ENCODE measurements at places on chromosomes 3 and 15.
A peak's percentile ranks its signal among the peaks of the same experiment; 100 is the strongest.

GRCh38 chr3:46183330-46183729, 24.8 kb downstream of the CCR1 start:
- peak; percentile 12 for DNase-seq

GRCh38 chr15:56471440-56472069, 6.6 kb upstream of the MNS1 start:
- DNase-seq, result no peak

DNA sequence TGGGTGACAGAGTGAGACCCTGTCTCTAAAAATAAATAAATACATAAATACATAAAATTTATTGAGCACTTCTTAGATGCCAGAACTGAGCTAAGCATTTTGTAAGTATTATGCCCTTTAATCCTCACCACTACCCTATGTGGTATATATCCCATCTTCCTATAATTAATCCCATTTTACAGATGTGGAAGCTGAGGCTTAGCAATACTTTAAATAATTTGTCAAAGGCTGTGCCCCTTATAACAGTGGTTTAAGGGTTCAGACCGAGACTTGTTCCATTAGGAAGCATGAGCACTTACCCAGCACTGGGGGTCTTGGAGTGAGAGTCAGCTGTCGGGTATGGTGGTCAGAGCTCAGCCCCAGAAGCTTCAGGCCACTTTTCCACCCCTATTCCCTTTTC, 7.5 kb upstream of the CHST14 start:
- no peak for DNase-seq

DNA sequence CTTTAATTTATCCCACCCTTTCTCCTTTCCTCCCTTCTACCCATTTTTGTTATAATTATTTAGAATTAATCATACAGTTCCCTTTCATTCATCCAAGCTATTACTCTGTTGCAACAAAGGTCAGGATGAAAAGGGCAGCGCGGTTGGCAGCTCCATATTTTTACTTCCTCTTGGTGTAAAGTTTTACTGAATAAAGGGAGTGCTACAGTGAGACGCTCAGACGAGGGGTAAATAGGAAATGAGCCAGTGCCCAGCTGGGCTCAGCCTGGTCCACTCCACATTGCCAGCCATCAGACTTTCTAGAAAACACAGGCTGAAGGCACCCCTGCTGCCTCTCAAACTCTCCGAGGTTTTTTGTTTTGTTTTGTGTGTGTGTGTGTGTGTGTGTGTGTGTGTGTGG, 21.9 kb upstream of the ZBTB38 start:
- no peak for DNase-seq

GRCh38 chr3:10437272-10437994, 68.0 kb downstream of the ATP2B2 start:
- DNase-seq, result peak; percentile 73

DNA sequence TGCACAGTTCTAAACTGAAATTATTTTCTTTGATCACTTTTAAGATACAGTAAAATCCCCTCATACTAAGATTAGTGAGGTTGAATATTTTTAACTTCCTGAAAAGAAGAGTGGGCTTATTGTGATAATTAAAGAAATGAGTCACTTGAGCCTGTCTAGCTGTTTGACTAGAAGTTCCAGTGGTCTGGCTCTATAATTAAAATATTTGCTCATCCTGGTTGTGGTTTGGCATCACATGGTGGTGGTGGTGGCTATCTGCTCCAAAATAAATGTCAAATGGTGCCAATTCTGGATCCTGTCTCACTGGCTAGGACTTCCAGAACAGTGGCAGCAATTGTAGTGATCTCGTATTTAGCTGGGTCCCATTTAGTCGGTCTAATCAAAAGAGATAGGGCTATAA, 8.6 kb upstream of the TEX9 start:
- peak; percentile 24 for DNase-seq

DNA sequence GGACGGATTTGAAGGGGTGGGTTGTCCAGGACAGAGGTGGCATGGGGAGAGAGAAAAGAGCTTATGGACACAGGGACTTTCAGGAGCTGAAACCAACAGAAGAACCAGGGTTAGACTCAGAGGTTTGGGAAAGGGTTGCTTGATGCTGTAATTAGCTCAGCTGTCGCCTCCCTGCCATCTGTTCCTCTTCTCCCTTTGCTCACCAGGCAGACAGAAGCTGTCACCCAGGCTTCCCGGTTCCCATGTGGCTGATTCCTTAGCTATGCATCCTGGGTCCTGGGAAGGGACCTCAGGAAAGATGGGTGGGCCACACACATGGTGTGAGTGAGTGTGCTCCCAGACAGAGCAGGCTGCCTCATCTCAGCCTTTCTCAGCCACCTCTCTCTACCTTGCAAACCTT, 14.1 kb downstream of the PTPN23 start:
- DNase-seq, result no peak

DNA sequence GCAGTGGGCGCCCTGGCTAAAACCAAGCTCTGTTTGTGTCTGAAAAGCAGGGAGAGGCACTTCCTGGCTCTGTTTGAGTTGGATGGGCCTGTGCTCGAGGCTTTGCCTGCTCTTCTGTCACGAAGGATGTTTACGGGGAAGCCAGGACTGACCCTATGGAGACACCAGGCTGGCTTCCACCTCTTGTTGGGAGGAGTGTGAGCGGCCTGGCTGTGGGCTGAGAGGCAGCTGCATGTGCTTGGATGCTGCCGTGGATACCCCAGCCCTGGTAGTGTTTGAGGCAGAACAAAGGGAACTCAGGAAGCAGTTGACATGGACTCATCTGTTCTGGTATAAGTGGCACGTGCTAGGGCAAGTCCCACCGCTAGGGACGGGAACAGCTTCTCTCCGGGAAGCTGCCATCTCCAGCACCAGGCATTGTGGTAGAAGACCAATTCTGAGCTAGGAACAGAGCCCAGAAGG, 17.6 kb upstream of the SLC41A3 start:
- DNase-seq, result no peak

DNA sequence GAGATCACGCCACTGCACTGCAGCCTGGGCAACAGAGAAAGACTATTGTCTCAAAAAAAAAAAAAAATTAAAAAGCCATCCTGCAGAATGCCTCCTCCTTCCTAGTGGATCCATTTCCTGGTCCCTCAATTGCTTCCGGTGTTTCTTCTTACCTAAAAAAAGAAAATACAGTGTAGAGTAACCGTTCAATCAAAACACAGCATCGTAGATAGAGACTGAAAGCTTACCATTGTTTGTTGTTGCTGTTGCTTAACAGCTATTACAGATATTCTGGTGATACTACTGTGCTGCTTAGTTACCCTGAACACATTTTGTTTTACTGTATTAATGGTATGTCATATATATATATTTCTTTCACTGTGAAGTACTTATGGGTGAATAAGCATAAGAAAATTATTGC, 105.5 kb upstream of the LRRFIP2 start:
- no peak for DNase-seq

DNA sequence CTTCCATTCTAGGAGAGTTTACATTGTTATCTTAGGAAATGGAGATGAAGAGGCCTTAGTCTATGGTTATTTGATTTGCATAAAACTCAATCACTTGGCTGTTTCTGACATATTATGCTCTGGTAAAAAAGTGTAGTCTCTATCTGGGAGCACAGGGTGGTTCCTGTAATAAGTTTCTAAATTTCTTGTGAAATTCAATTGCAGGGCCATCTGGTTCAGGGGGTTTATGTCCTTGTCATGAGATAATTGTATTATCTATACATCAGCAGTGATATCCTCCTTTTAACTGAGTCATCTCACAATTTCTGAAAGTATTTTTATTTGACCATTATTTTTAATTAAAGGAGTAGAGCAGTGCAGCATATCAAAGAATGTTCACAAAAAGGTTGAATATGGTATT, 203.3 kb downstream of the MFSD1 start:
- no peak for DNase-seq

- DNase-seq, result no peak
These were observed 1041.9 kb downstream of the OTOL1 start for GRCh38 chr3:162538491-162538890.

- DNase-seq, result no peak
These were observed 17.5 kb upstream of the ARHGAP31 start for GRCh38 chr3:119276680-119277079.

DNA sequence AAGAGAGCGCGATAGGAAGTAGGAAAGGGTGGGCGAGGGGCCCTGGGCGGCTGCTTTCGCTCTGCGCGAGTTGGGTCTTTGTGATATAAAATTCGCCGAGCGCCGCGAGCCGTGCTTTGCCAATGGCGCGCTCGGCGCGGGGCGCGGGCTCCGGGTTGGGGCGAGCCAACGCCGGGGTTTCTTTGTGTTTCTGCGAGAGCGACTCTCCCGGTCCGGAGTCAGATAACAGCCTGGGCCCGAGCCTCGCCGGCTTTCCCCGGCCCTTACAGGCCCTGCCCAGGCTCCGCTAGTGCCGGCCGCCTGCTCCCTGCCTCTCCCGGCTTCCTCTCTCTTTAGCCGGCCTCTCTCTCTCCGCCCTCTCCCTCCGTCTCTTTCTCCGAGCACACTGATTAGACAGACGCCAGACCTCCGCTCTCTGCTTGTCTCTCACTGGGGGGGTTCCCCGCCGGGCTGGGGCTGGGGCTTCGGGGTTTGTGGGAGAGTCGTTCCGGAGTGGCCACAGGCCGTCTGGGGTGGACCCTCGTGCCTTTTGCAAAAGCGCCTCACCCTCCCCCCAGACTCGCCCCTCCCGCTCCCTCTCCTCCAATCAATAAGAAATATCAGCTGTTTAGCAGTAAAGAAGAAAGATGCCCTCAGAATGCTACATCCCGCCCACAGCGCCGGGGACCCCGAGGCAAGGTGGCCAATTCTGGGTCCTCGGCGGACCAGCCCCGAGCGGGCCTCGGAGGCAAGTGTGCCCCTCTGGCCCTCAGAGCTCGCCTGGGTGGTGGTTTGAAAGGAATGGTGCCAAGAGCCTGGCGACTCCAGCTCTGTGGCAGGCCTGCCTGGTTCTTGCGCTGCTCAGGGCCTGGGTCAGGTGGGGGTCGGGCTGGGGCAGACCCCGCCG, 2.9 kb downstream of the NR2F2 start:
- no peak for DNase-seq

GRCh38 chr3:176274161-176274560, 923.1 kb downstream of the TBL1XR1 start:
- no peak for DNase-seq

- DNase-seq, result no peak
These were observed 8.0 kb downstream of the MBNL1 start for GRCh38 chr3:152276681-152277080.

DNA sequence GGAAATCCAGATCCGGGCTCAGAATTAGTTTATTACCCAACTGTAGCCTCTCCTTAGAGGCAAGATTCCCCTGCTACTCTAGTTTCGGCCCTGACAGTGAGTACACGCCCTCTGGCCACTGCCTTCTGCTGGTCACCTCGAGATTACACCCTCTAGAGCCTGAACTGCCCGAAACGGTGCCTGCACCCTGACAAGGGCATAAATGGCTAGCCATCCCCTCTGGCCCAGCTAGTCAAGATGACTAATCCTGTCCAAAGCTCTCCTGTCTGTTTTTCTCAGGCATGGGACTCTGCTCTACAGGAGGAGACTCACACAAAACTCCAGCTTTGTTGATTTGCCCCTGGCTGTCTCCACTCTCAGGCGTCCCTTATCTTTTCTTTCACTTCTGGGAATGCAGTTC, 150.5 kb upstream of the UBE2E2 start:
- DNase-seq, result no peak

DNA sequence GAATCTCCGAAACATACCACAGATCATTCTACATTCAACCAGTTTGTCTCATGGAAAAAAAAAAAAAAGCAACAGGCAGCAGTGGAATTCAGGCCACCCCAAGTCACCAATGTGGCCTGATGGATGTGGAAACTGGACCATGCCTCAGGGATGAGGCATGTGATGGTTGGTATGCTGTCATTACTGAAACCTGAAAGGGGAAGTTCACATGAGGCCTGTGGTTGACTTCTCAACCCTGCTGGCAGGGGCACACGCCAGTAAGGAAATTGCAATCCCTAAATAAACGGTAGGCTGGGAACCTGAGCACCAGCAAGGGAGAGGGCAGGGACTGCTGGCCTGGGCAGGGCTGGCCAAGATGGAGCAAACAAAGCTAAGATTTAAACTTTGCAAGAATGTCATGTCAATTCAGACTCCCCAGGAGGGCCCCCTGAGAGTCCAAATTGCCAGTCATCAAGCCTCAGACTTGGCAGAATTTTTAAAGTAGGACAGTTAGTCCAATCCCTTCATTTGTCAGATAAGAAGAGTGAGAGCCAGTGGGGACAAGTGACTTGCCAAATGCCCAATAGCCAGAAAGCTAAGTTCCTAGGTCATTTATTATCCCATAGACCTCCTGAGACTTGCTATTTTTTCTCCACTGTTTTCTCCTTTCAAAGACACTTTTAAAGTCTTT, 310.4 kb downstream of the ERC2 start:
- DNase-seq, result peak; percentile 51

GRCh38 chr3:70868561-70868960, 556.1 kb upstream of the MDFIC2 start:
- DNase-seq, result no peak

GRCh38 chr3:86578071-86578470, 412.9 kb downstream of the VGLL3 start:
- DNase-seq, result no peak

DNA sequence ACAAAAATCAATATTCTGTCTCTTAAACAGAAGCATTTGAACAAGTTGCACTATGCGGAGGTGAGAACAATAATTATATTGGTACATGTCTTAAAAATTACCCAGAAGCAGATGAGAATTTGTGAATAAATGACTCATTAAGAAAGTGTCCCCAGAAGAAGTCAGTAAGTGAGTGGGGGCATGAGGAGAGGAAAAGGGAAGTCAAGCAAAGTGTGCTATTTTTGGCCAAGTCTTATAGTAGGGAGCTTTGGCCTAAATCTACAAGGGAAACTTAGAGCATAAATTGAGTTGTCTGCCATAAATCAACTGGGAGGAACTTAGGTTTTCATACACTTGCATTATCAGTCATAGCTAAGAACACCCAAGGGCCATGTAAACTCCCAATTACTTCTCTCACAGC, 86.9 kb upstream of the SATB1 start:
- DNase-seq, result no peak

GRCh38 chr3:185283374-185283935, 29.6 kb upstream of the EHHADH start:
- DNase-seq, result no peak

DNA sequence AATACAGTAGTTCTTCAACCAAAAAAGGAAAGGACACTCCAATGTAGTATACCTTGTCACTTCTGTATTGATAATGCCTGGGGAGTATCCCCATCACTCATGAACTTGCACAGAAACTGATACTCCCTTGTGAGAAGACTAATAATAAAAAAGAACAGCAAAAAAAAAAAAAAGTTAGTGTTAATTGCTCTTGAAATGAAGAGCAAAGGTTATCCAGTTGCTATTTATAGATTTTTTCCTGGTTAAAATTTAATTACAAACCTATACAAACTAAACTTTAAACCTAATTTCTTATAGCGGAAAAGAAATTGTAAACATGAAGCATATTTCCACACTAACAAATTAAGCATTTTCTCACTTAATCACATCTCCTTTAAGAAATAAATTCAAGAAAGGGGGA, 6.7 kb downstream of the PLOD2 start:
- no peak for DNase-seq

DNA sequence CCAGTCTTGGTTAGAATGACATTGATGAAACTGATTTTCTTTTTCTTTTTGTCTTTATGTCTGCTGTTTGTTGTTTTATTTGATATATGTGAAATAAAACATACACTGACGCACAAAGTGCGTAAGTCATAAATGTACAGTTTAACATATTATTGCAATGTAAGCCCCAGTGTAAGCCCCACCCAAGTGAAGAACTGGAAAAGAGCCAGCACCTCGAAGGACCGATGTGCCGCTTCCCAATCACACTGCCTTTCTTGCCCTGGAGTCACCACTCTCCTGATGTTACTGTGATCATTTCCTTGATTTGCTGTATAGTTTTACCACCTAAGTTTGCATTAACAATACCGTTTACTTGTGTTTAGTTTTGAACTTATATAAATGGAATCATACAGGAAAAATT, 128.4 kb upstream of the LPP start:
- DNase-seq, result no peak

- no peak for DNase-seq
These were observed 70.7 kb downstream of the CD200R1L start for GRCh38 chr3:112776000-112776399.
